ENCODE measurements at places on chromosomes 4 and X.

DNA sequence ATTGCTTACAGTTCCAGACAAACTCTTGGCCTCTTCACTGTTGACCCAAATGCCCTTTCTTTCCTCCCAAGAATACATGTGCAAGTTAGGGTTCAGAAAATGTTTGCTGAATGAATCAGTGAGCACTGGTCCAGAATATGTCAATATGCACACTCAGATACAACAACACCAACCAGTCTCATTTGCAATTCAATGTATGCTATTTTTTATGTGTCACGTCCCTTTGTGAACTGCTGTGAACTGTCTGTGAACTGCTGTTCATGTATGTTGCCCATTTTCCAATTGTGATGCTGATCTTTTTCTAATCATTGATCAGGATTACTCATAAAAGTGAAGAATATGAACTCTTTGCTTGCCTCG is 17.8 kb downstream of the GAB3 start:
- DNase-seq: no peak

GRCh38 chr4:152682143-152682941 is 2.5 kb upstream of the TMEM154 start:
- DNase-seq: no peak

DNA sequence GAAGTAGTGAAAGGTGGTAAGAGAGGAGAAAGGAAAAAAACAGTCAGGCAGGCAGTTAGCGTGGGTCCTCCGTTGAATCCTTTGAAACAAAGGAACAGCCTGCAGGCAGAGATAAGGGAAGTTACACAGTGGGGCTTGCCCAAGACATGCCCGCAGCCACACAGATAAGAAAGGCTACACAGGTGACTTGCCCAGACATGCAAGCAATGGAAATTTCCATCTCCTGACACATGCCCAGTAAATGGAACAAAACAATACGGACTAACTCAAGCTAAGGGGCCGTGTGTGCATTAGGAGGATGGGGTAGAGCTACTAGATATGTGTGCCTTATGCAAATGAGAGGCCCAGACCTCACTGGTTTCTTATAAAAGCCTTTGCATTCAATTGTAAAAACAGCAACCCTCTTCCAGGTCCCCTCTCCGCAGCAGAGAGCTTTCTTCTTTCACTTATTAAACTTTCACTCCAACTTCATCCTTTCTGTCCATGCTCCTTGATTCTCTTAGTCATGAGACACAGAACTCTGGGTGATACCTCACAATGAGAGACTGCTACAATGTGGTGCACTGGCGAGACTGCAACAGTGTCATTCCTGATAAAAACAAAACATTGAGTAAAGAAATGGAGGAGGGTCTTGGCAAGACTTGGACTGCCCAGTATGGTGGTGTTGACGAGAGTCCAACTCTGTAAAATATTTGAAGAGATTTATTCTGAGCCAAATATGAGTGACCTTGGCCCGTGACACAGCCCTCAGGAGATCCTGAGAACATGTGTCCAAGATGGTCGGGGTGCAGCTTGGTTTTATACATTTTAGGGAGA is 997.4 kb upstream of the PRKX start:
- DNase-seq: no peak

DNA sequence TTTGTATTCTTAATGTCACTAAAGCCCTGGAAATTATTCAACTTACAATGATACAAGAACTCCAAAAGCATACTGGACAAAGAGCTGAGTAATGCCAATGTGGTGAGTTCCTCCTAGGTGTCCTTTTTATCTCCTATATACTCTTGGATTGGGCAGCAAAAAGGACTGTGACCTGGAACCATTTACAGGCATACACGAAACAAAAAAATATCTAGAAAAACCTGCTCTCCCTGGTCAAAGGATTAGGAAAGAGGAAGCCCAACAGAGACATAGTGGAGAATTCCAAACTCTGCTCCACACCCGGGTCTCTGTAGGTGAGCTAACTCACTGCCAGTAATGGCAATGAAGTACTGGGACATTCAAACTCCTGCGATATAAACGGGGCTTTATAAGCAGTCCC is 25.3 kb downstream of the SULT1B1 start:
- DNase-seq: no peak

- DNase-seq: no peak
These were observed 66.6 kb downstream of the ING2 start for GRCh38 chr4:183571350-183571941.

DNA sequence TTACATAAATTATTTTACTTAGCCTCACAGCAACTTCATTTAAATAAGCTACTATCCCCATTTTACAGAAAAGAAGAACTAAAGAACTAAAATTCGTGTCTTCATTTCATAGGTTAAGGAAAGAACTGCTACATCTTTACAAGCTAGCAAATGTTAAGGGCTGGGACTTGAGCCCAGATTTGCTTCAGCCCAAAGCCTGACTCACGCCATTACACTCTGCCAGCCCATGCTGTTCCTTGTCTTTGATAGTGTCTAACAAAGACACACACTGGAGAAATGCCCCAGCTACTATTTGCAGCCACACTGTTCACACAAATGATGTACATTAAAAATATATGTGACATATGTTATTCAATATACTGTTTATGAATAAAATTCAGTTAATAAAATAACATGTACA is 29.0 kb upstream of the ERVMER34-1 start:
- DNase-seq: no peak

- DNase-seq: no peak
These were observed 25.4 kb downstream of the APOOL start for GRCh38 chrX:85029043-85029442.

- DNase-seq: no peak
These were observed 178.5 kb downstream of the SH2D1A start for GRCh38 chrX:124524852-124525251.

- no peak for DNase-seq
These were observed 651 bp downstream of the UCHL1 start for GRCh38 chr4:41257257-41257901.

GRCh38 chr4:46817806-46818205 is 91.2 kb downstream of the COX7B2 start:
- DNase-seq: no peak

- no peak for DNase-seq
These were observed 289.3 kb downstream of the BCOR start for GRCh38 chrX:39808471-39808917.

DNA sequence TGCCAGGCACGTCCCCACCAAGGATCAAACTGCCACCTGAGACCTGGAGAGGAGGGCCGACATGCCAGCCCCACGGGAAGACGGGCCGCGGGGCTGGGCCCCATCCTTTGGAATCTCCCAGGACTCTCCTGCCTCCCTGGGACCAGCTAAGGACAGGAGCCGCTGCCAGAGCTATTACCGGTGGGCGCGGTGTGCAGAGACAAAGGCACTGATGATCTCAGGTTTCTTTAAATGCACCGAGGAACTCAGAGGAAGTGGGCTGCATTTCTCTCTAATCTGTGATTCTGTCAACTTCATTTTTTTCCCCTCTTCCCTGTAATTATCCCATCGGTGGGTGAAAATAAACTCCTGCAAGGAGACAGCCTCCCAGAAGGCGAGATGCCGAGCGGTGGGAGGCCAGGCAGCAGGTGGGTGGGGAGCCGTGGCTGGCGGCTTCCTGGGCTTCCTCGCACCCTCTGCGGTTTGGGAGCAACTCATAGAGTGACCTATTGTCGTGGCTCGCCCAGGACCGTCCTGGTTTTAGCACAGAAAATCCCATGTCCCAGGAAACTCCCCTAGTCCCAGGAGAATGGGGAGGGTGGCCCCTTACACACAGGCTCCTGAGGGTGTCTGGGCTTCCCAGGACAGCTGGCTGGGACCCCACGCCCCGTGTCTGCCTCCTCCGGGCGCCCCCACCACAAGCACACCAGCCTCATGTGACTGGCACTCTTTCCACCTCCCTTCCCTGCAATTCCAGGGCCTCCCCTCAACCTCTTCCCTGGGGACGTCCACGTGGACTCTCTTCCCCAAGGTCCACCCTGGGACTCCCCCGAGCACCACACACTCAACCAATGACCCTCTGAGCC is 62.3 kb upstream of the ADRA2C start:
- DNase-seq: no peak

DNA sequence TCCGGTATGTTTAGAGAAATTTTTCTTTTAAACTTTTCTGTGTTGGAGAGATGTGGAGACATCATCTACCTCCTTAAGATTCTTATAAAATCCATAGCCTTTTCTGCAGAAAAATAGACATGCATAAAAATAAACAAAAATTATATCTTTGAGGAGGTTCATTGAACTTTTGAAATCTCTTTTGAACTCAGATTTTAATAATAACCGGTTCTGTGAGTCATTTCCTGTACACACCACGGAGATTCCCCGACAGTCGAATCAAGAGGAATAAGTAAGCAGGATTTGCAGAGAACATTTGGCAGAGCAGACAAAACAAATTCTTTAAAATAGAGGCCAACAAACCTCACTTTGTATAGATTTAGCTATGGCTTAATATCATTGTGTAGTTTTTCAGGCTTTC is 918.7 kb upstream of the POU3F4 start:
- DNase-seq: no peak

- DNase-seq: no peak
These were observed 227.8 kb upstream of the TACR3 start for GRCh38 chr4:103947617-103948016.

GRCh38 chrX:71650333-71650969 is 16.9 kb upstream of the LOC101059915 start:
- DNase-seq: peak; percentile 8

GRCh38 chr4:109126856-109127255 is 175.6 kb downstream of the COL25A1 start:
- no peak for DNase-seq

DNA sequence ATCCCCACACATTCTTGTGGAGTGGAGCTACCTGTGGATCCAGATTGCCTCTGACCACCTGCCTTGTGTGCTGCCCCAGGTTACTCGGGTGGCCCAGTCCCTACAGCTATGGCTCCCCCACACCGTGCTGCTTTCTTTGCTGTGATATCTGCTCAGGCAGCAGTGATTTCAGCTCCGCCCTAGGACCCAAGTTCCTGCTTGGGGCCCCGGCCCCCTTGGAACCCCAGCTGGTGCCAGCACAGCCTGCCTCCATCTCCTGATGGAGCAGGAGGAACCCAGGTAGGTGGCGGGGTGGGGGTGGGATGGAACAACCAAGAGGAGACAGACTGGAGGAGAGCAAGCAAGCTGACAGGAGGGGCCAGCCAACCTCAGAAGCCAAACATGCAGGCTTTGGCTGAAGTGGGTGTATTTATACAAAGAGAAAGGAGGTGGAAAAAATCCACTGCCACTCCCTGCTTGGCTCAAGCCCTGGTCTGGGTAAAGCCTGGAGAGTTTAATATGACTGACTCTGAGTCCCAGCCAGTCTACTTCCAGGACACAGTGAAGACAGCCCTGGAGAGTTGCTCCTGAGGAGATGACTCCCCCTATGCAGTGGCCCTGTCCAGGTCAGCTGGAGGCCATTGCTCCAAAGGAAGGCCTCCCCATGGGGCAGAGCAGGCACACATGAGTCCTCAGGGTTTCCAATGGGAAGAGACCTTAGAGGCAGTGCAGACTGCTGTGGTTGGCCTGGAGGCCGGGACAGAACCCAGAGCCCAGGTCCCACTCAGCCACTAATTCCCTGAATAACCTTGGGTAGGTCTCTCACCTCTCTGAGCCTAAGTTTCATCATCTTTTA is 197.1 kb upstream of the MAMLD1 start:
- DNase-seq: no peak

DNA sequence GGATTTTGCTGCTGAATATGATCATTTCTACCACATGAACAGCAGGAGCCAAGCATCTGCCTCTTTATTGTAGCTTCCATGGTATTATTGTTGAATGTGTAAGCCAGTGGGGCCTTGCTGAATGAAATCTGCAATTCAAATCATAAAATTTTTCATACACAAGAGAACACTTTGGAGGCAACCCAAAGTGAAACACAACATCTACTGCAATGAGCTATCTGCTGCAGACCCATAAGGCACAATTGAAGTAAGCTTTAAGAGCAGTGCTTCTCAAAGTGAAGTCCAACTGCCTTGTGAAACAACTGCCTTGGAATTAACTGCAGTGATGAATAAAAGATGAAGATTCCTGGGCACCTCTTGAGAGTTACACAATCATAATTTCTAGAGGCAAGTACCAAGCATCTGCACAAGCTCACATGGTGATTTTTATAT is 626.3 kb upstream of the INTU start:
- DNase-seq: no peak

DNA sequence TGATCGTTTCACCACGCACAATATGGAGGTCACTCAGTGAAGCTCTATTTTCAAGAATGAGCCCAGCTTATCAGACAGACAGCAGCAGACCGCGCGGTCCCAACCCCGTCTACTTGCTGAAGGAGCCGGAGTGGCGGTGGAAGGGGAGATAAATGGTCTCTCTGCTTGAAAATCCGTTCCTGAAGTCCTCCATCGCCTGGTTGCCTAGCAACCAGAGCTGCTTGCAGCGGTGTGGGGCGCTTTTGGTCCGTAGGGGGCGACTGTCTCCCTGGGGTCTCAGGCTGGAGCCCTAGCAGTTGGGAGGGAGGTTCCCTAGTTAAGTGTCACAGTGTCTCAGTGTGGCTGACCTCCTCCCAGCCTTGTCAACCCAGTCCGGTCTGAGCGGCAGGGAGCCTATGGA is 8.3 kb upstream of the DLG3 start:
- no peak for DNase-seq

DNA sequence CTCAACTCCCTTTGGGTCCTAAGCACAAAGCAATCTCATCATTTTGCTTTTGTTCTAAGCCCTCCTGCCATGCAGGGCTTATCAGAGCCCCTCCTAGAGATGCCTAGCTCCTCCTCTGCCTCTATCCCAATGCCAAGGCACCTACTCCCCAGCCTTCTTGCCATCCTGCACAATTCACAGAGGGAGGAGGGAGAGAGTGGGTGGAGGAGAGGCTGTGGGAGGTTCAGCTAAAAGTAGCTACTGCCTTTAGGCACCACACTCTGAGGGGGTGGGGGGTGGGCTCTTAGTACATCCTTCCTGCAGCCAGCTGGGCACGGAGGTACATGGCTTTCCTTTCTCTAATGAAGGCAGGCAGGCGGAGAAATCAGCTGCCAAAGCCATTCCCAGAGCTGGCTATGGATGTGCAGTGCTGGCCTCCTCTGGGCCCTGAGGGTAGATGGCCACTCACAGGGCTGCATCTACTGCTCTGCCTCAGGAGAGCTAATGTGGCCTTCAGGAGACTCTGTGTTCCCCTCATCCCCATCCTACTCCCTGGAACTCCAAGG is 40.1 kb downstream of the ARHGEF9 start:
- no peak for DNase-seq

GRCh38 chr4:128517739-128518510 is 230.3 kb upstream of the PGRMC2 start:
- DNase-seq: no peak

DNA sequence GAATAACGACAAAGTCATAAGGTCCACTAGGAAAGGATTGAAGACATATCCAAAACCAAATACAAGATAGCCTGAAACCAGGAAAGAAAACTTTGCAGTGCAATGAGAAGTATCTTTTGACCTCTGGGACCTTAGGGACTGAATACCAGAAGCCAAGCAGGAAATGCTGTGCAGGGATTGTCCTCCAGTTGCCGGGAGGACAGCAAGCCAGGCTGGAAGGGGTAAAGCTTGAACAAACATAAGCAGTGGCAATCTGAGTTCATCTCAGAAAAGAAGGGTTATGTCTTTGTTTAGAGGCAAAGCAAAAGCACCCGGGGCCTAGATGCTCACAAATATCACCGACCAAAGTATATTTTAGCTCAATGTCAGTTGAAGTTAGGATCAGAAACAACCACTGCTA is 55.3 kb upstream of the VCX start:
- DNase-seq: no peak

Measured in activated CD4-positive, alpha-beta T cell treated with anti-CD3 and anti-CD28 coated beads, Interleukin-2, amount 50 U/mL, for 1 hour (primary cell).